Hepatocyte (in vitro differentiated cells): ENCODE measurements at places on chromosomes 7 and 10. TPM values are rescaled to one million over a fixed set of nuclear protein-coding genes. Genes with fewer than 3 reads are reported as not detected.

- DNase-seq, result no peak
Observed at GRCh38 chr7:82566752-82567151, 123.2 kb upstream of the CACNA2D1 start.

DNA sequence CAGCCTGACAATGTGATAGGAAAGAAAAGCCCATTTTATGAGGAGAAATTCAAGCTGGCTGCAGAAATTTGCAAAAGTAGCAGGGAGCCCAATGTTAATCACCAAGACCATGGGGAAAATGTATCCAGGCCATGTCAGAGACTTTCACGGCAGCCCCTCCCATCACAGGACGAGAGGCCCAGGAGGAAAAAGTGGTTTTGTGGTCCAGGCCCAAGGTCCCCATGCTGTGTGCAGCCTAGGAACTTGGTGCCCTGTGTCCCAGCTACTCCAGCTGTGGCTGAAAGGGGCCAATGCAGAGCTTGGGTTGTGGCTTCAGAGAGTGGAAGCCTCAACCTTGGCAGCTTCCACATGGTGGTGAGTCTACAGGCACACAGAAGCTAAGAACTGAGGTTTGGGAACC is 12.7 kb downstream of the COA1 start:
- DNase-seq, result no peak

The H2BK1 gene
- not detected in 2 replicates for polyA plus RNA-seq

The HTR5A gene
- not detected in 2 replicates for polyA plus RNA-seq

The AMPH gene
- 1.1 and 2.8 TPM in 2 replicates for polyA plus RNA-seq

The TMEM236 gene
- polyA plus RNA-seq, result 0.08 and 0.51 TPM in 2 replicates

The FRAT1 gene
- polyA plus RNA-seq, result 8.1 and 14.2 TPM in 2 replicates

The LGI1 gene
- polyA plus RNA-seq, result 0.21 and 0.56 TPM in 2 replicates
